Fibroblast of lung (primary cell): ENCODE measurements at places on chromosomes 2 and 18. TPM values are rescaled to one million over a fixed set of nuclear protein-coding genes. Genes with fewer than 3 reads are reported as not detected.
A peak's percentile ranks its signal among the peaks of the same experiment; 100 is the strongest.

- DNase-seq = peak; percentile 33
- no peaks in the 10 kb centered on the region for H3K36me3 ChIP-seq
- no peak overlapping the region for H3K4me3 ChIP-seq
- peaks cover 4% of the 10 kb centered on the region for H3K4me1 ChIP-seq
- H3K27ac ChIP-seq = peak overlapping the region; percentile 49
- H3K27me3 ChIP-seq = no peaks in the 10 kb centered on the region
These were observed 106.3 kb downstream of the ANTXR1 start for GRCh38 chr2:69119104-69119894.

DNA sequence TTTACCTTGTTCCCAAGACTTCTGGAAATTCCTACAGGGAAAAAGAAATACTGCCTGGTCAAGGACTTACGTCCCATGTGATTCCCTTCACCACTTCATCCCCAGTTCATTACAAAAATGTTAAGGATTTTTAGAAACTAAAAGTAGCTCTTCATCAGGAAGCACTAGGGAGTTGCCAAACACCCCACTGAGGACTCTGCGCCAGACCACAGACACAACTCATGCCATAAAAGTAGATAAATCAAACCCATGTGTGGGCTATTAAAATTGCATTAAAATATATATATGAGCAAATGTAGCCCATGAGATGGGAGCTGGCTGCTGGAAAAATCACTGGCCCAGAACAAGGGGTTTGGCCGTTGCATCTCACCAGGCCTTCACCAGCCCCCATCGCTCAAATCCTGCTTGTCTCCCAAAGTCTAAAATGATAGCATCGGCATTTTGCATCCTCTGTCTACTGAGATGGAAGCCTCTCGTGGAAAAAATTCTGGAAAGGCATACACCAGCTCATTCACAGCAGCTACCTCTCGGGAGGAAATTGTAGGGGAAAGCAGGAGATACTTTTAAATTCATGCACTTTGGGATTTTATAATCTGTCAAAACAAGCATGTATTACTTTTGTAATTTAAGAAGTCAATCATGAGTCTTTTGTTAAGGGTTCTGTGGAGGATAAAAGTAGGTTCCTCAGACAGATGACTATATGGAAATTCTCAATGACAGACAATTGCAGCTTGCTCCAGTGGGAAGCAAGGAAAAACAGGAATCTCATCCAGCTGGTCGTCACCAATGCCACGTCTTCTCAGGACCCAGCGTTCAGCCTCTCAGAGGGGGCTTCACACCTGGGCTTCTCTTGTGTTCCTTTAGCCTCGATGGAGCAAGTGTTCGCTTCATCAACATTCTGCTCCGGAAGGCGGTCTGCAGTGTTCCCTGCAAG lies 113.9 kb downstream of the MREG start:
- no peaks in the 10 kb centered on the region for H3K4me1 ChIP-seq
- H3K4me3 ChIP-seq = no peak overlapping the region
- no peak overlapping the region for H3K27ac ChIP-seq
- no peaks in the 10 kb centered on the region for H3K27me3 ChIP-seq
- H3K36me3 ChIP-seq = no peaks in the 10 kb centered on the region

DNA sequence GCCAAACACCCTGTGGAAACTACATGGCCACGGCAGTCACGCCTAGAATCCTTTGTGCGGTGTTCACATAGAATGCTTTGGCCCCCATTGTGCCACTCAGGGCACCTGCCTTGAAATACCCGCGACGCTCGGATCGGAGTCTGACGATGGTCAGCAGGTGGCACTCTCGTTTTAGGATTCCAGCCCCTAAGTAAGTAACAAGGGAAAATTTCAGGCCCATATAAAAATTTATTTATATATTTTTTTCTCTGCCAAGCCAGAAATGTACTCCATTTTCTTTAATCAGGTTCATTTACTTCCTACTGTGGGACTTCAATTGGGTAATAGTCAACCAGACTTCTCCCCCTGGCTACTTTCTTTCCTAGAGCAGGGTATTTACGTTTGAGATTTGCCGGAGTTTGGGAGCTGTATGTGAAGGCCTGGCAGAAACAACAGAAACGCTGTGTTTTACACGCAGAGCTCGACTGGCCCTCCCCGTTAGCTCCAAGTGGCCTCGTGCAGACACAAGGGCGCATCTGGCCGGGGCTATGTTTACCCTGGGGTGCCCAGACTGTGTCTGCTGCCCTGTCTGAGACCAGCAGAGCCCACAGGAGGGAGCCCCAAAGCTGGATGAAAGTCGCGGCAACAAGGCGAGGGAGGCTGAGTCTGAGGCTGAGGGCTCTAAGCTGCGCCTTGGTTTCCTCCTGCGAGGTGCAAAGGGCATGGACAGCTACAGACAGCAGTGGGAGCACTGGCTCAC lies 41.6 kb downstream of the LRRC30 start:
- H3K27ac ChIP-seq = no peak overlapping the region
- no peak overlapping the region for H3K4me3 ChIP-seq
- H3K36me3 ChIP-seq = no peaks in the 10 kb centered on the region
- H3K4me1 ChIP-seq = peaks cover 3% of the 10 kb centered on the region
- peak; percentile 81 for DNase-seq

DNA sequence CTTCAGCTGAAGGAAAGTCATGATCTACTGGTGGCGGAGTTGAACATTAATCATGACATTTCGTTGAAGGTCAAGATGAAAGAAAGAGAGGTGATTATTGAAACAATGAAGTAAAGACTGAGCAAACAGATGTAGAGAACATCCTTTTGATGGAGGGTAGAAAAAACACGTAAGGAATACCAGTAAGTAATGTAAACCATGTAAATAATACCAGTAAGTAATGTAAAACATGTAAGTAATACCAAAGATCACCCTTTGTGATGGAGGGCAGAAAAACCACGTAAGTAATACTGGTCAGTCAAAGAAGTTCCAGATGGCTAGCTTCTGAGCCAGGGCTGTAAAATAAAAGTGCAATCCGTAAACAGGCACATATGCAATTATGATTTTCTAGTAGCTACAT lies 1387.7 kb downstream of the SUCLG1 start:
- H3K4me1 ChIP-seq = no peaks in the 10 kb centered on the region
- DNase-seq = no peak
- H3K4me3 ChIP-seq = no peak overlapping the region

The FSIP2 gene
- 0.26 and 1.7 TPM in 2 replicates for total RNA-seq

DNA sequence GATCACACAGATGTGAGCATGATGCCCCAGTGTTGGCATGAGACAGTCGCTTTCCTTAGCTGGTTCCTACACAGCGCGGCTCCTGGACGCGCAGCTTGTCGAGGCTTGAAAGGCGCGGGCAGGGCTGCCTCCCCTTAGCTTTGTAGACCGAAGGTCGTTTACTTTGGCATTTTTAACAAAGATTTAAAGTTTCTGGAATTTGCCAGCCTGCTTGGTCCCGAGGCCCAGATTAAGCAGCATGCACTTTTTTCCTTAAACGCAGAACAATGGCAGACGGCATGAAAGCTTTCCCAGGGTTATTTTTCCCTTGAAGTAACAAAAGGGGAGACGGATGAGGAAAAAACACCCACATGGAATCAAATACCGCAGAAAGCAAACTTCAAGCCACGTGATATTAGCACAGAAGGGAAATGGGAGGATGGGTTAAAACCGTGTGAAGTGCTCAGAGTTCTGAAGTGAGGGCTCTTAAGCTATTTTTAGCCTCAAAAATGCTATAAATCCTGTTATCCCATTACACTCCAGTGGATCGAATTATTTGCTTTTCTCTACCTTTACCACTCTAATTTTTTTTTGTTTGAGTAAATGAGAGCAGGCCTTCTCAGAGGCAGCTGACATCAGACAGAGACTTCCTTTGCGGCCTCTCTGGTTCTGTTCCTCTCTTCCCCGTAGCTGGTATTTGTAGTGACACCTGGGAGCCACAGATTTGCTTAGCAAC lies 55.7 kb downstream of the NPAS2 start:
- H3K4me3 ChIP-seq = no peak overlapping the region
- no peaks in the 10 kb centered on the region for H3K27me3 ChIP-seq
- no peak overlapping the region for H3K27ac ChIP-seq
- H3K36me3 ChIP-seq = no peaks in the 10 kb centered on the region

DNA sequence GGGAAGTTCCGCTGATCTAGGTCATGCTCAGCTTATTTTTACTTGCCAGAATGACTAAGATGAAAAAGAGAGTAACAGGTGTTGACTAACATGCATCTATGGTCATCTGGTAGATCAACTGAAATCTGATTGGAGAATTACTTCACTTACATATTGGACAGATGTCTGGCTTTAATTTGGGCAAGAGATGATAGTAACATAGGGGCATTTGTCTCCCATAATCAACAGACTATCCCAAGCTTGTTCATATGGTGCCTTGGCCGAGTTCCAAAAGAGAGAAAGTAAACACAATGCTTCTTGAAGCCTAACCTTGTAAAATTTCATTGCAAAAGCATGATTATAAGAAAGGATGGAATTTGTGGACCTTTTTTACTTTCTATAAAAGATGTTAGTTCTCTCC lies 503.7 kb downstream of the ADCYAP1 start:
- H3K27me3 ChIP-seq = no peaks in the 10 kb centered on the region
- no peaks in the 10 kb centered on the region for H3K36me3 ChIP-seq
- no peak for DNase-seq
- H3K4me3 ChIP-seq = no peak overlapping the region
- no peak overlapping the region for H3K27ac ChIP-seq

DNA sequence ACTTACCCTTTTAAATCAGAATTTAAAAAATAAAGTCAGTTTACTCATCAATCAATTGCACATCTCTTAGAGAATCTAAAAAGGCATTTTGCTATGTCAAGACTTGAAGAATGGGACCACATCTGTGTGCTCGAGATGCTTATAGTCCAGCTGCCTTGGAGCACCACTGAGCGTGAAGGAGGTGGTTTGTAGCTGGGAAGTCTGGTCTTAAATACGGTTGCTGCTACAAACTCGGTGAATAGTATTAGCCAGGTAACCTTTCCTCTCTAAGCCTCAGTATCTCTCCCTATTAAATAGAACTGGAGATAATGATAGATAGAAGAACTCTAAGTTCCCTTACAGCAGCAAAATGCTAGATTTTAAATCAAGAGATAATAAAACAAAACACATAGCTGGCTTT lies 289.7 kb downstream of the TRIB2 start:
- no peaks in the 10 kb centered on the region for H3K4me1 ChIP-seq
- H3K4me3 ChIP-seq = no peak overlapping the region
- no peaks in the 10 kb centered on the region for H3K36me3 ChIP-seq
- H3K27me3 ChIP-seq = no peaks in the 10 kb centered on the region
- H3K27ac ChIP-seq = no peak overlapping the region
- no peak for DNase-seq

The BIRC6 gene
- 110 and 162 TPM in 2 replicates for total RNA-seq

The TNFAIP6 gene
- total RNA-seq = 33.1 and 53.8 TPM in 2 replicates

The CDH7 gene
- total RNA-seq = not detected in 2 replicates

DNA sequence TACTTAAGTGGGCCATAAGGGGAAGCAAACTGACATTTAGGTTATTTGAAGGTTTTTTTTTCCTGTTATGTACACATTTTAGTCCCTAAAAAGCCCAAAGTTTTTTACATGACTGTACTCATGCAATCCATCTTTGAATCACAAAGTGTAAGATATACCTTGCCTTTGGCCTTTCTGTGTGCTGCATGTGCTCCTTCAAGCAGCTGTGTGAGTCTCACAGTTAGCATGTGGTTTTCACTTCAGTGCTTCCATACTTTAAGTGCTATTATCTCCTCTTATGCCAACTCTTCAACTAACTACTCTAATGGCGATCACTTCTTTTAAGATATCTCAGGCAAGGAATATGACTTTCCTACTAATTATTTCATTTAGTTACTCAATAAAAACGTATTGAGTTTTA lies 597.1 kb upstream of the ACVR2A start:
- H3K36me3 ChIP-seq = no peaks in the 10 kb centered on the region
- no peak for DNase-seq
- H3K27me3 ChIP-seq = no peaks in the 10 kb centered on the region
- H3K27ac ChIP-seq = no peak overlapping the region
- H3K4me1 ChIP-seq = no peaks in the 10 kb centered on the region
- no peak overlapping the region for H3K4me3 ChIP-seq
